ENCODE measurements at places on chromosomes 6 and 20.
A peak's percentile ranks its signal among the peaks of the same experiment; 100 is the strongest.

- no peak for DNase-seq
Measured at GRCh38 chr6:111593512-111593816, 12.2 kb downstream of the TRAF3IP2 start.

GRCh38 chr6:37488476-37488875, 11.2 kb downstream of the CCDC167 start:
- no peak for DNase-seq

DNA sequence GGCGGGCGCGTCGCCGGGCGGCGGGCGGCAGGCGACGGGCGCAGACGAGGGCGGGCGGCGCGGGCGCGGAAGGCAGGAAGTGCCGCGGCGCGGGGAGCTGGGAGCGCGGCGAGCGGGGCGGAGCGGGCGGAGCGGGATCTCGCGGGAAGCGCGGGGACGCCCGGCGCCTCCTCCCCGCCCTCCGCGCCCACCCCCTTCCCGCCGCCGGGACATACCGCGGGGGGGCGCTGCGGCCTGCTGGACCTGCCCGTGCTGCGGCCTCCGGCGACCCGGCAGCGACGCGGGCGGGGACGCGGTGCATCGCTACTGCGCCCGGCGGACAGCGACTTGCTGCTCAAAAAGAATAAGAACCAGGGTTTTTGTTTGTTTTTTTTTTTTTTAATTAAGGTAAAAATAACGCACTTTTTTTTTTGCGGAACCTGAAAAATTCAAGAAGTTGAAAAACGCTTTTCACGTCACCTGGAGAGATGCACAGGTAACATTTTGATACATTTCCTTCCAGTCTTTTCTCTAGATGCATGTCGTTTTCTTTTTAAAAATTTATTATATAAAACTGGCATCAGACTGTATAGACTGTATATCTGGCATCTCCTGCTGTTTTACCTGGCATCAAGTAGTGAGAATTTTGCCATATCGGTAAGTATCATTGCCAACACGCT, at the start of gene CENPB:
Gene CENPB, minus strand, starts transcription at position 76 of the 659 bp plus-strand sequence. CDS start 257 bp downstream, outside the sequence.
- peak; percentile 94 for DNase-seq

DNA sequence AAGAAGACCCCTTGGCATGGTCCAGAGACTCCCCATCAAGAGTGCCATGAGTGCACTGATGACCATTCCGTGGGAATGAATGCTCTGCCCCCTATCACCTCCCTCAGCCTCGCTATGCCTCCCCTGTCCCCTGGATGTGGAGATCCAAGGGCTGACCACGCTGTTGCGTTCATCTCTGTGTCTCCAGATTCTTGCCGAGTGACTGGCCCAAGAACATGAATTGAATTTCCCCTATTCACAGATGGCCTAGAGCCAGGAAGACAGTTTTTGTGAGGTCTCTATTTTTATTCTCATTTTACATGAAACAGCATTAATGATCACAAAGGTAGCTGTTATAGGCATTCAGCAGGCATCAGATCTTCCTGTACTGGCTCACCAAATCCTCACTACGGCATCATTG, 33.6 kb downstream of the MAFB start:
- no peak for DNase-seq

- no peak for DNase-seq
Measured at GRCh38 chr6:153401751-153402150, 270.7 kb upstream of the RGS17 start.

DNA sequence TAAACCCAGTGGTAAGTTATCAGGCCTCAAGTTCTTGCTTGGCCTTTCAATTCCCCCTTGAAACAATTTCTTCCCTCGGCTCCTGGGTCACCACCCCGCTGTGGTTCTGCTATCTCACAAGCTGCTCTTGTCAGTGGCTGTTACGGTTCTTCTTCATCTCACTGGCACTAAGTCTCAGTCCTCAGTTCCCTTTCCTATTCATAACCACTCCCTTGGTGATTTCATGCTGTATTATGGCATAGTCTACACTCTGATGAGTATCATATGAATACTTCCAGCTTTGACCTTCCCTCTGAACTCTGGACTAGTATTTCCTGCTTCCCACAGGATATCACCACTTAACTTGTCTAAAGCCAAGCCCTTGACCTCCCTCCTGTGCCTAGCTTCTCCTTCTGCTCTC, 7.9 kb downstream of the TAAR1 start:
- DNase-seq = no peak

DNA sequence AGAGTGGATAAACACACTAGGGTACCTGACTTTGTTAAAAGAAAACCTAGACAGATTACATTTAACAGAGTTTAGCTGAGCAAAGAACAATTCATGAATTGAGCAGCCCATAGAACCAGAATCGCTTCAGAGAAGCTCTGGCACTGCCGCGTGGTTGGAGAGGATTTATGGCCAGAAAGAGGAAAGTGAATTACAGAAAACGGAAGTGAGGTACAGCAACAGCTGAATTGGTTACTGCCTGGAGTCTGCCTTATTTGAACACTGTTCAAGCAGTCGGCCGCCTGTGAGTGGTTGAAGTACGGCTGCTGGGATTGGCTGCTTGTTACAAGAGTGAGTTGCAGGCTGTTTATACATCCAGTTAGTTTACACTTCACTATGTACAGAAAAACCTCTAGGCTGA, 253.8 kb upstream of the CDYL start:
- DNase-seq = no peak

GRCh38 chr6:161341638-161342037, 67.8 kb upstream of the AGPAT4 start:
- no peak for DNase-seq

GRCh38 chr6:166400181-166400580, 17.4 kb upstream of the MPC1 start:
- DNase-seq = no peak

- DNase-seq = no peak
Measured at GRCh38 chr20:51249781-51250180, 226.9 kb upstream of the KCNG1 start.

DNA sequence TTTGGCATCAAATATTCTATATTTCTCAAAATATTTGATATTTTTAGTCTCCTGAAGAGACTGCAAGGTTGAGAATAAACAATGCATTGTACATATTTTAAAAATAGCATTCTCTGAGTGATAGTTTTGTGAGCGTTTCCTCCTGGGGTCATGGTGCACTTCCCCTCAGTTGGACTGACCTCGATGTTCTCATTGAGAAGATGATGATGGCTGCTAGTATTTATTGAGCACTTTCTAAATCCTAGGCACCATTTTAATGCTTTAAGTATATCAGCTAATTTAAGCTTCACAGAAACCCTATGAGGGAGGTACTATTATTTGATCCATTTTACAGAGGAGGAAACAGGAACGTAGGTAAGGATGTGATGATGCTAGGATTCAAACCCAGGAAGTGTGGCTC, 18.2 kb downstream of the DSE start:
- no peak for DNase-seq

DNA sequence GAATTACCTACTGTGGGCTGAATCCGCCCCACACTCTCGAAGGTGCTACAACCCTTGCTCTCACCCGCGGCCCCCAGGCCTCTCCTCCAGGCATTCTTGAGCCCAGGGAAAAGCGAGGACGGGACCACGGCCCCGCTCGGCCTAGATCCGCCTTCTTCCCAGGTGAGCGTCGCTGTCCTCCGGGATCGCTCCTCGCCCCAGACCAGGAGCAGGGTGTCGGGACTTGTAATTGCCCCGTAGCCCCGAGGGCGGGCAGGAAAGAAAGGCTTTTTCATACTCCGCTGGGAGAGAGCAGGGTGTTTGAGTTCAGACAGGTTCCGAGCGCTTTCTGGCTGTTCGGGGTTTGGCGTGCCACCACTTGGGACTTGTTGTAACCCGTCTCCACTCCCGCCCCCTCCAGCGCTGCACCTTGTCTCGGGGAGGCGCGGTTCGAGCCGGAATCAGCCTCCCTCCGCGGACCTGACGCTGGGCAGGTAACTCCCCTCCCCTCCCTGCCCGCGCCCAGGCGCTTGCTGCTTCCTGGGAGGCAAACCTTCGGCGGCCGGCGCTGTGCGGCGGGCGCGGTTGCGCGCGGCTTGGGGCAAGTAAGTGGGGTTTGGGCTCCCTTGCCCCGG, at the start of gene FAM83B:
Gene FAM83B, plus strand, starts transcription at position 529 of the 614 bp plus-strand sequence. CDS start 23,476 bp downstream, outside the sequence.
- DNase-seq = peak; percentile 67

- peak; percentile 52 for DNase-seq
Measured at GRCh38 chr20:39871013-39871412, 818.0 kb downstream of the MAFB start.

DNA sequence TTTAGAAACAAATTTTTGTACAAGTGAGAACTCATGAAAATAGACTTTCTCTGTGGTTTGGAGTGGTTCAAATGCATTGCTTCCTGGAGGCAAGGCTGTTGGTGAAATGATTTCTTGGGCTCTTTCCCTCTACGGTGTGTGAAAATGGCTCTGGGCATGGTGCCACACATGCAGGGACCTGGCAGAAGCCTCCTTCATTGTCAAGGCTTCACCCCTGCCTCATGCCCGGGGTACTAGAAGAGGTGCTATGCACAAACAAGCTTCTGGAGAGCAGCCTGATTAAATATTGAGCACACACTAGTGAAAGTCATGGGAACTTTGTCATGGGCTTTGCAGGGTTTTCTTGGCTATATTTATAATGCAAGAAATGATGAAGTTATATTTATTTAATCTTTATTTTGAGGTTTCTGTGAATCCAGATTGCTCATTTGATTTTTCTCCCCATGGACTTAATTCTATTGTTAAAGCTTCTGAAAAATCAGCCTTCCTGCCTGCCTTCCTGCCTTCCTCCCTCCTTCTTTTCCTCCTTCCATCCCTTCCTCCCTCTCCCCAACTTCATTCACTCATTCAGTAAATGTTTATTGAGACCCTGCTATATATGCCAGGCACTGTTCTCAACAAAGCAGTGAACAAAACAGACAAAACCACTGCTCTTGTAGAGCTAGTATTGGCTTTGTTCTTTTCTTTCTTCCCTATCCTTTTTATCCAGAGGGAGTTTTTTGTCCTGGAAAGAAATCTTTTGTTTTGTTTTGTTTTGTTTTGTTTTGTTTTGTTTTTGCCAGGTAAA, 21.0 kb downstream of the C6orf89 start:
- DNase-seq = no peak

DNA sequence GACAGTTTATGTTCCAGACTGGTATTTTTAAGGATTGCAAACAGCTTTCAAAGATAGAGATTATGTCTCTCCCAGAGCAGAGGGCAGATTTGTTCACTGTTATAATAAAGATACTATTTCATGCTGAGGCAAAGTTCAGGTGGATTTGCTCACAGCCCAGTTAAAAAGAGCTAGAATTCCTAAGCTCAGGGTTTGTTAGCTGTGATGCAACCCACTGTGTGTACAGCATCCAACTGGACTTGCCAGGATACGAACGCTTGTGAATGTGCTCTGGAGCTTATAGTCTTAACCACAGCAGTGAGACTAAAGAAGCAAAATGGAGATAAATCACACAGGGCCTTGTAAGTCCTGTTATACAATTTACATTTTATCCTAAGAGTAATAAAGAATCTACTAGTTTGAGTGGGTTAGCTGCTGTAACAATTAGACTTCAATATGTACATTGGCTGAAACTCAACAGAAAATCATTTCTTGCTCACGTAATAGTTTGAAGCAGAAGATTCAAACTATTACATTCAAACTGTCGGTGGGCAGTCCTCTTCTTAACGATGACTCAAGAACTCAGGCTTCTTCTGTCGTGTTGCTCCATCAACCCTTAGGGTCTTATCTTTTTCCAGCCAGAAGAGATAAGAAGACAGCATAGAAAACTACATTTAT, 204.0 kb upstream of the PLN start:
- no peak for DNase-seq

DNA sequence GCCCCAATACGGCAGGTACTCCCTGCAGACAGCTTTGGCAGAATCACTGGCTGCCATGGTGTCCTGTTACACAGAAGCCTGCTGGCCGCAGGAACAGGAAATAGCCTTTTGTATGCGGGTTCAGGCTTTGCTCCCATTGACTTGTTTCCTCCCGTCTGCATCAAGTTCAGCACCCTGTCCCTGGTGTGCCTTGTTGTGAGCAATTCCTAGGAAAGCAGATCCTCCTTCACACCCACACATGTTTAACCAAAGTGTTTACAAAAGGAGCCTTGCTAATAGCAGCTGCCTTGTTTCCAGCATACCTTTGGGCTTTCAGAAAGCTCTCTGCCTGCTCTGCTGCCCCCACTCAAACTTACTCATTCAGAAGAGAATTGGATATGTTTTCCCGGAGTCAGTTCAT, 127.2 kb upstream of the SUPT3H start:
- DNase-seq = peak; percentile 30

DNA sequence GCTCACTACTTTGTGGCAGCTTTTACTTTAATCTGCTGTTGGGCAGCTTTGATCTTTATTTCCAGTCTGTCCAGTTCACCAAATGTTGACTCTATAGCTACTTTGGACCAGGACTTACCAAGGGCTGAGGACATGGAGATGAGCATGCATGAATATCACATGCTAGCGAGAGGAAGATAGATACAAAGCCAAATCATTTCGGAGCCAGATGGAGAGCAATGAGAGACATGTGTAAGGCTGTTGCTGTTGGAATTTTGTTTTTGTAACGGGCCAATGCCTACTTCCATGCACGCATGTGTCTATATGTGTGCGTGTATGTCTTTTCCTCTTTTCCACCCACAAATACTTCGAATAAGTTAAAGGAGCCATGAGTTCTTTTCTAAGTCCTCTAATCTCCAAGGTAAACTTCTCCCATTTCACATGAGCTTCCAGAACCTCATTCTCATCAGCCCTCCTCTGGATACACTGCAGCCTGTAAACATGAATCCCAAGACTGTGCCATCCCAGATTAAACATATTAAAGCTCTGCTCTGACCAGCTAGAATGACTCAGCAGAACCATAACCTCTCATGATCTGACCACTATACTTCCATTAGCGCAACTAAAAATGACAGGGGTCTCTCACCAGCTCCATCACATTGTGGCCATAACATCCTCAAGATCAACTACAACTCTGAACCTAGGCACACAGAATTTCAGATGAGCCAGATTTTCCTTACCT, 160.7 kb downstream of the LRFN2 start:
- peak; percentile 53 for DNase-seq

DNA sequence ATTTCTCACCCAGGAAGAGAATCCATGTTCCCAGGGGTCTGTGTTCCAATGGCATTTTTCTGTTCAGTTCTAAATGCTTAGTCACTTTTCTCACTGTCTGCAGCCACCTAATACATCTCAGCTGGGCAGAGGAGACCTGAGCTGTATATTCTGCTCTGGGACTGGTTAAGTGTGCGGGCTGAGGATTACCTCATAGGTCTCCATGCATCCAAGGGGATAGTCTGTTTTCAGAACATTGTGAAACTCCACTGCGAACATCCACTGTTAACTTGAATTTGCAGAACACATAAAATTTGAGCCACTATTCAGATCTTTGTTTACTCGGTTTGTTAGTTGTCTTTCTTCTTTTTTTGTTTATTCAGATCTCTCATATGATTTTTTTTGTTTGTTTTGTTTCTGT, 947.1 kb downstream of the TFAP2A start:
- DNase-seq = no peak

- DNase-seq = no peak
Measured at GRCh38 chr6:100057941-100058340, 63.9 kb upstream of the MCHR2 start.

GRCh38 chr6:109024368-109024767, 70.3 kb downstream of the SESN1 start:
- DNase-seq = no peak

All from eye (tissue), 1 donor.